ENCODE measurements at places on chromosomes 5 and 9.

DNA sequence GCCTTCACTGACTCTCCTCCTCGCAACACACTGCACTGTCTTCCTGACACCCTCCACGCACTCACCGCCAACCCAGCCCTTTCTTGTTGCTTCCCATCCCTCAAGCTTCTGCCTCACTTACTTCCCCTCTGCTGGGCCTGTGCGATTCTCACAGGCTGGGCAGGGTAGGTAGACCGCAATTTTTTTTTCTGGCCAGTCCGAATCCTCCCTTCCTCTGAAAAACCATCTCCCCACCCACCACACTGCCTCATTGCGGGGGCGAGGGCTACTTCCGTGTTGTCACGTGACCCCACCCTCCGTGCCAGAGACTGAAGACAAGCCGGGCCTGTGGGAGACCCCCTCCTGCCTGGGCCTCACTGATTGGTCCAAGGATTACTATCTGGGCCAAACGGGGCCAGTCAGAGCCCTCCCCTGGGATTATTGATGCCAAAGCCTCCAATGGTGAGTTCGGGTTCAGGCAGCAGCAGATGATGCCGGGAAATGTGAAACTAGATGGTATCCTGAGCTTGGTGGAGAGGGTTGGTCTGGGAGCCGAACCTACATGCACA, 73.1 kb downstream of the STK10 start:
- peak; percentile 80 for DNase-seq

DNA sequence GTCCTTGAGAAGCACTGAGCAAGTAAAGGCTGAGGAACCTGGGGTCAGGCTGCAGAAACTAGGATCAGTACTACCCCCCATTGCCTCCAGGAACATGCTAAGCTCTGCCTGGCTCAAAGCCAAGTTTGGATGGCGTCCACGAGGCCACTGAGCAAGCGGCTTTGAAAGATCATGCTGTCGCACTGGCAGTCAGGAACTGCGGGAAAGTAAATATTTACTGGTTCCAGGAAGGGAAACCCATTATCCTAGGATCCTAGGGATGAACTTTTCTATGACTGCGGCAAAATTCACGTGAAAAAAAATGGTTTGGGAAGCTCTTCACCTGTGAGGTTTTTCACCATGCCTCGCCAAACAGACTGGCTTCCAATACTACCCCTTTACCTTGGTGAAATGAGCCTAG, 75.3 kb upstream of the PJA2 start:
- no peak for DNase-seq

- DNase-seq, result no peak
Measured at GRCh38 chr5:133864711-133865110, 103.7 kb downstream of the C5orf15 start.

GRCh38 chr5:175344331-175345195, 99.4 kb downstream of the DRD1 start:
- no peak for DNase-seq

DNA sequence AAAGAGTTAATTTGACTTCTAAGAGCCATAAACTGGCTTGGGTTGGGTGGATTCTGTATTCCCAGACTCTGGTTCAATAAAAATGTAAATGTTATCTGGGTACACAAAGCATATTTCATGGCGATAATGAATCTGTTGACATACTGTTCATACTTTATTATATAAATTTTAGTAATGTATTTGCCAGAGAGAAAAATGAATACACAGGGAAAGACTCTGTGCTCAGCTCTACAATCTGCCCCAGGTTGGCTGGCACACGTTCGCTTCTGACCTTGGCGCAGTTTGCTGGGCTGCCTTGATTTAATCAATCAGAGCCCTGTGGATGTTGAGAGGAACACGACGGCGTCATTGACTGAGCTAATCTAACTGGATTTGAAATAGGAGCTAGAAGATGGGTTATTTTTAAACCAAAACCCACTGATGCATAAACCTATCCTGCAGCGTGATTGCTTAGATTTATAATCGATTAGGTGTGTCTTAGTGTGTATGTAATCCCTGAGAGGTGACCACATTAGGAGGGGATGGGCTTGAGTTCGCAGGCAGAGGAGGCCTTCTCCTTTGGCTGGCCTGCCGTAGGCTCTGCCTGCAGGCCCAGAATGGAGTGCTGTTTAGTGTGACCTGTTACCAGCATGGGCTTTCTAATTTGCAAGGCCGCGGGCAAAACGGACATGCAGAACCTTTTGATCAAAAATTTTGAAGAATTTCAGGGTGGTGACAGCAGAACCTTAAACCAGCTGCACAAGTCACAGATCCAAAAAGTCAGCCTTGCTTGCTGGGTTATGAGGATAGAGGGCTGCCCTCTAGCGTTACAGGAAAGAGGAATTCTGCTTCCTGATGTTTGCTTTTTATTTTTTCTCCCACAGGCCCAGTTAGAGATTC, 3.9 kb upstream of the ADCY2 start:
- DNase-seq, result no peak

DNA sequence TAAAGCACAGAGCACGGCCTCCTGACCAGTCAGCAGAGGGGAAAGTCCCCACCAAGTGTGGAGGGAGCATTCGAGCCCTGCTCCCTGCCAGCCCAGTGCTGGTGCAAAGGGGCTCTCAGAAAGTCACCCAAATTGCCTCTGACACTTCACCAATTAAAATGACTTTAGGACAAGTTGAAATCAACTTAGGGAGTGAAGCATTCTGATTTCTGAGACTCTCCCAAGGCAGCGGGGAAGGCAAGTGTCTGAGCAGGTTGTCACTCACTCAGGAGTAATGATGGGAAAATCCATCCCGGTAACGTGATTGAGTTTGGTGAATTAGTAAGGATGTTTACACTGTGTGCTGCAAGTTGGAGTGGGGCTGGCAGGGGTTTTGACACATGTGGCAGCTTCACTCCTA, 73.7 kb downstream of the PCDH1 start:
- DNase-seq, result no peak

DNA sequence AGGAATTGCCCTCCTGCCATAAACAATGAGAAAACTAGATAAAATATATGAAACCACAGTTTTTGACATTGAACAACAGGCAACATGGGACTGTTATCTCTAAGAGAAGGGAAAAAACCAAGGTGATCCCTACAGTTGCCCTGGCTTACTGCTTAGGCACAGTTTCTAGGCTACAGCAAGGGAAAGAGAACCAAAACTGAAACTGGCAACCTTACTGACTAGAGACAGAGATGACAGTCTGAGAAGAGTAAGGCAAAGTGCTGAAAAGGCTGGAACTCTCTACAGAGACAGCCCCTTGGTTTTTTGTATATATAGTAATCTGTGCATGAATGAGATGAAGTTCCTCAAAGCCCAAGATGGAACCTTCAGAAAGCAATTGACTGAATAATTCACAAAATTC, 36.2 kb upstream of the REEP2 start:
- no peak for DNase-seq

GRCh38 chr5:11069041-11069440, 308.0 kb upstream of the DAP start:
- DNase-seq, result no peak

- DNase-seq, result no peak
Measured at GRCh38 chr5:157890836-157891597, 32.1 kb upstream of the CLINT1 start.

DNA sequence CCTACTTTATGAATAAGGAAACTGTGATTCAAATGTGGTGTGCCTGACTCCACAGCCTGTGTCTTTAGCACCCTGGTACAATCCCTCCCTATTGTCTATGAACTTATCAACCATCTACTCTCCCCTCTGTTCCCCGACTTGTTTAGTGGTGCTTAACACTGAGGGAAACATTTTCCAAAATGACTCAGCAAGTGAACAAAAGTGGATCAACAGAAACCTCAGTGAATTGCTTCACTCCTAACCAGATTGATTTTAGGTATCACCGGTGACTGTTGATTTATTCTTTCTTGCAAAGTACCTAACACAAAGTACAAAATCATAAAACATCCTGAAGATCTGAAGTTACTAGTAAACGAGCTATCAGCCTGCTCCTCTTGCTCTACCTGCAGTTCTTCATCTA, 42.1 kb upstream of the RAPGEF6 start:
- no peak for DNase-seq

- no peak for DNase-seq
Measured at GRCh38 chr9:134454476-134454857, 128.2 kb downstream of the RXRA start.

GRCh38 chr9:127835991-127836516, 18.4 kb downstream of the ENG start:
- no peak for DNase-seq

- no peak for DNase-seq
Measured at GRCh38 chr5:79800979-79801827, 111.6 kb downstream of the CMYA5 start.

DNA sequence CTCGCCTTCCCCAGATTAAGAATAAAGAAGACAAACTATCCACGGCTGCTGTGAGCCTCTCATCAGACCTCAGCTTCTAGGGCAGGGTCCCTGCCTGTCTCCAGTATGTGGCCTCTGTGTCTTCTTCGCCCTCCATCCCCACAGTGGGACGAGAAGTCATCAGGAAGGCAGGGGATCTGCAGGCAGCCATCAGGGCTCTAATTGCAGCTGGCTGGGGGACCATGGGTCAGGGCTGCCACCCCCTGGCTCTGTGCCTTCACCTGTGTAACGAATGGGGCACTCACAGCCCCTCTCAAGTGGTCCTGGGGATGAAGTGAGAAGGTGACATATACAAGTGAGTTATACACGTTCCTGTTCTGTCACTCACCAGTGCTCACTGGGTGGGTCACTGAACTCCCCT, 139.8 kb downstream of the KCNIP1 start:
- no peak for DNase-seq

DNA sequence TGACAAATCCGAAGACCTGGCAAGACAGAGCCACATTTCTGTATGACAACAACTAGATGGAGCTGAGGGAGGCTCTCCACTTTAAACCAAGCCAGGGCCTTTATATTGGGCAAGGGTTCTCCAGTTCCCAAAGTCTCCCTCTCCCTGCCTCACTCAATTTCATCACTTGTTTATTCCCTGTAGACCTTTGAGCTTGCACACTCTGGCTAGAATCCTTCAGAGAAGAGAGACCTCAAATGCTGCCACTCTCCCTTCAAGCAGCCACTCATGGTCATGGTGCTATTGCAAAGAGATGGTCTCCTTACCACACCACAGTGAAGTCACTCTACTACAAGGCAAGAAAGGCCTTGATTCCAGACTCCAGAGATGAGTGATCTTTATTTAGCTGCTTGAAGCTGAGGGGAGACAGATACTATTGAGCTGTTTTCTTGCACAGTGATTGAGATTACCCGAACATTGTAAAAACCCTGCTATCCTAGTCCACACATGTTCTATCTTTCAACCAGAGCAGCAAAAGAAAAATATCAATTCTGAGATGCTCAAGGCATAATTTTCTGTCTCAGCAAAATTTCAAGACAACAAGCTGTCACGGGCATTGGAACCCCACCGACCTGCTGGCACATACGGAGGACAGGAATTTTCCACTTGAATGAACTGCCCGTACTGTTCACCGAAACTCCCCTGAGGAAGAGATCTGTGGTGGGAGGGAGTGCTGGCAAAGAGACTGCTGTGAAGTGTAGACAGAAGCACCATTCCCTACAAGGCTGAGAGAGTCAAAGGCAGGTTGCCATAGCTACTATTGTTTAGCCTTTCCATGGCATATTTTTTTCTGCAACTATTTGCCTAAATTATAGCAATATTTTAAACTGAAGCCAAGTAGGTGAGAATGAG, 81.1 kb downstream of the CDO1 start:
- no peak for DNase-seq

DNA sequence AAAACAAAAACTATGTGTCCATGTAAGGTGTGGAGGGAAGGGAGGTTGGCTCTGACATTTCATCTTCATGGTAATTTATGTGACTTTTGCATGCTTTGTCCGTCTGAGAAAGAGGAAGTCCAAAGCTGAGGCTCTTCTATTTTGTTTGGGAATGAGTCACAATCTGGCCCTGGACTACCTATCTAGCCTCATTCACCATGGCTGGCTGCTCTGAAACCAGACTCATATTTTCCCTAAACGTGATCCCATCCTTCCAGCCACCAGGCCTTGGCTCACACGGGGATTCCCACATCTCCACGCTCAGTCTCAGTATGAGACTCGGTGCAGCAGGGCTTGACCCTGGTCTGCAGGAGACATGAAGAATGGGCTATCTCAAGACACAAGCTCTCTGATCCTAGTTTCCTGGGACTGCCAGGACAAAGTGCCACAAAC, 672.8 kb downstream of the ACTL7B start:
- no peak for DNase-seq

DNA sequence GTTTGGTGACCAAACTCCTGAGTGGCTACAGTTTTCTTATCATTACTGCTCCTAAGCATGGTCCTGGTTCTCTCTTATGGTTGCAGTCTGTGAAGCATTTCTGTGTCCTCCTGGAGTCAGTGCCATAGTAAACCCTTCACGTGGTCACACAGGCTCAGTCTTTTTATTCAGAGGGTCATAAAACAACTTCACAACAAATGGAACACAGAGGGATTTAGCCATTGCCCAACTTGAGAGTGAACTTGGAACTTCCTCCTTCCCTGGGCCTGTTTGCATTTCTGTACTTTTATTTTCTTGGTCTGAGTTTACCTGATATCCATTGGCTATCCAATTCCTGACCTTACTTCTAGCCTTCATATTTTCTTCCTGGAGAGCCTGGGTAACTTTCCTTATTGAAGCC, 144.9 kb downstream of the CCDC192 start:
- DNase-seq, result no peak

GRCh38 chr5:6466975-6467567, 18.4 kb downstream of the UBE2QL1 start:
- DNase-seq, result no peak

DNA sequence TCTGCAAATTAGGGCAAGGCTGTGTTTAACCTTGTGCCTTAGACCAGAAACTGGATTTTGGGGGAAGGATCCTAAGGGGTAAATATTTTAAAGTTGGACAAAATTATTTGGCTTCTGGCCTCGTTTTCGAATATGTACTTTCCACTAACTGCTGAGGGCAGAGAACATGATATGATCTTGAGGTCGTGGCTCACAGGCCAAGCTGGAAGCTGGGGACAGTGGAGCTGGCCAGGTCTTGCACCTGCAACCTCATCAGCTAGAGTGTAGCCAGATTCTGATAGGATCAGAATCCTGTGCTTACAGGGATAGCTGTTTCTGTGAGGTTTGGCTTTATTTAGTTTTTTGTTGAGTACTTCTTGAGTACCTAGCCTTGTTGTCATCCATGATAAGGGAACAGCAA, 24.9 kb downstream of the MAN2A1 start:
- no peak for DNase-seq

- no peak for DNase-seq
Measured at GRCh38 chr5:127571314-127572131, 54.1 kb downstream of the PRRC1 start.

All from activated CD4-positive, CD25-positive, alpha-beta regulatory T cell treated with anti-CD3 and anti-CD28 coated beads, Interleukin-2, amount 50 U/mL, for 72 hours (primary cell).